ENCODE measurements at places on chromosomes 3 and 15.

DNA sequence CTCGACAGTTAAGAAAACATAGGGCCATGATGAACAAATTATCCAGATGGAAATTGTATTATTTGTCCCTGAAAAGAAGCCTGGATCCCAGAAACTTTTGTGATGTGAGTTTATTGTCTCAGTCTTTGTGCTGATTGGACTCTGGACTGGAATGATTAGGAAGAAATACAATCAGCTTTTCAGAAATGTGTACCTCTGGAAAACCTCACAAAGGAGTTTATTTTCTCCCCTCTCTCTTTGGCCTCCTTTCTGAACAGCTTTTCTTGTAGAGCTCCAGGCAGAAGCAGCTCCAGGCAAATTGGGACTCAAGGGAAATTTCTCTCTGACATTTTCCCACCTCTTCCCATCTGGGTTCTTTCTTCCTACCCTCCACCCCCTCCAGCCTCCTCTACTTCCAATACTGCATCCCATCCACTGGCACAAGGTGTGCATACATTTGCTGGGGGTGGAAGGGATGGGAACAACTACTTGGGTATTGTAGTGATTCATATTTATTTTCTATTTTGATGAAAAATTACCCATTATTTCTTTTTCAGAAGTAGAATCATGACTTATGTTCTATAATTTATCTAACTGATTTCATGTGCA, 119.7 kb downstream of the CD47 start:
- peak; percentile 21 for DNase-seq

GRCh38 chr15:60406513-60407414, 9.0 kb upstream of the ANXA2 start:
- no peak for DNase-seq

GRCh38 chr3:16012086-16012485, 162.4 kb upstream of the GALNT15 start:
- DNase-seq, result no peak

- peak; percentile 74 for DNase-seq
Measured at GRCh38 chr15:93087825-93088199, 1.2 kb downstream of the RGMA start.

DNA sequence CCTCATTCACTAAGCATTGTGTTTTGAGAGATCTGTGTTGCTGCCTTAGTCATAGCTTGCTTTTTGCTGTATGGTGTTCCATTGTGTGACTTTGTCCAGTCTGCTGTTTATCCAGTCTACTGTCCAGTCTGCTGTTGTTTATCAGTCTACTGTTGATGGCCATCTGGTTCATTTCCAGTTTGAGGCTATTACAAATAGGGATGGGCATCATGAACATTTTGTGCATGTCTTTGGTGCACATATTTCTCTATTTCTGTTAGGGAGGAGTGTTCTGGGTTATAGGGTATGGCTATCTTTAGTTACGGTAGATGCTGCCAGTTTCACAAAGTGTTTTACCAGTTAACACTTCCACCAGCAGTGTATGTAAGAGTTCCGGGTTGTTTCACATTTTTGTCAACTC, 22.2 kb upstream of the CLEC3B start:
- DNase-seq, result no peak
